DMS 273 treated with DMSO at 0.1 percent for 48 hours (cell line): ENCODE measurements at places on chromosomes 4 and X.

- DNase-seq, result no peak
Measured at GRCh38 chrX:48461830-48462229, 8.2 kb downstream of the SLC38A5 start.

DNA sequence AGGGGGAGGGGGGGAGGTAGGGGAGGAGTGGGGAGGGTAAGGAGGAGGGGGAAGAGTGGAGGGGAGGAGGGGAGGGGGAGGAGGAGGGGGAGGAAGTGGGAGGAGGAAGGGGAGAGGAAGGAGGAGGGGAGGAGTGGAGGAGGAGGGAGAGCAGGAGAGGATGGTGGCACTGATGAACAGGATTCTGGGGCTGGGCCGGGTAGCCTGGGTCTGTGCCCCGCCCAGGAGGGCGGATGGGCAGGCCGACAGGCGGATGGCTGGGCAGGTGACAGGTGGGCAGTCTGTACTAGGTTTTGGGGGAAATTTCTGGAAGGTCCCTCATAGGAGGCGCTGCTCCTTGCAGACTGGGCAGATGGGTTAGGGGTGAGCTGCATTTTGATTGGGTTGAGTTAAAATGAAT is 66.0 kb upstream of the ADRA2C start:
- DNase-seq, result no peak

- DNase-seq, result no peak
Measured at GRCh38 chrX:68717196-68717595, 69.7 kb downstream of the STARD8 start.

- DNase-seq, result no peak
Measured at GRCh38 chrX:115341421-115341820, 51.9 kb downstream of the LUZP4 start.

- DNase-seq, result no peak
Measured at GRCh38 chrX:119101168-119101567, 26.4 kb downstream of the KIAA1210 start.

DNA sequence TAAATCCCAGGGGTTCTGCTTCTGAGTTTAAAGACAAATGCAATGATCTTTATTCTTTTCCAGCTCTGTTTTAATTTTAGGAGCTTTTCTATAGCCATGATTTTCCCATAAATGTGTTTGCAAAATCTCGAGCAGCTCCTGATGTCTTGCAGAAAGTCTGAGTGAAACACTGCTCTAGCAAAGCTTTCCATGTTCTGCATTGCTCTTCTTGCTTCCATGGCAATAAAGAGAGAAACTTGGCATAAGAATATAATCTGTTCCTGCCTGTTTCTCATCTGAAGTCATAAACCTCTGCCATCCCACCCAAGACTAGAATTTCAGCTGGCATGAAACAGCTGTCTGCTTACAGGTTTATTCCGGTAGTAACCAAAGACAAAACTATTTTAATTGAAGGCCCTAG is 254.5 kb downstream of the SPRY1 start:
- no peak for DNase-seq

- no peak for DNase-seq
Measured at GRCh38 chrX:79084923-79085322, 59.6 kb upstream of the GPR174 start.

- DNase-seq, result no peak
Measured at GRCh38 chr4:5204781-5205180, 153.5 kb downstream of the STK32B start.

GRCh38 chr4:189835505-189835904 is 105.2 kb upstream of the FRG1 start:
- DNase-seq, result no peak

- peak; percentile 47 for DNase-seq
Measured at GRCh38 chrX:41085878-41086626, 807 bp downstream of the USP9X start.

- DNase-seq, result no peak
Measured at GRCh38 chr4:70197842-70198241, 2.3 kb downstream of the ODAM start.

DNA sequence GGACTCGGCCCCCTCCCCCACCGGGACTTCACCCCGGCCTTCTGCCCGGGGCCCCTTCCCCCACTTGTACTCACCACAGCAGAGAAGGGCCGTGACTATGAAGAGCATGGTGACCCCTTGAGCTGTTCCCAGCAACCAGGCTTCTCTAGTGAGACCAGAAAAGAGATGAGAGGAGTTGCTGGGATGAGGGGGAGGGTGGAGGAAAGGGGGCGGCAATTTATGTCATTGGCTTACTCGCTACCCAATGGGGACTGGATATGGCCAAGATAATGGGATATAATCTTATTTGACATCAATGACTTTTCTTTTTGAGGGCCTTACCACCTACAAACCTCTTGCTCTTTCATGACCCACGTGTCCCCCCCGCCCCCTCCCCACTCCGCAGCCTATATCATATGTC is 9.9 kb downstream of the IGSF1 start:
- no peak for DNase-seq

DNA sequence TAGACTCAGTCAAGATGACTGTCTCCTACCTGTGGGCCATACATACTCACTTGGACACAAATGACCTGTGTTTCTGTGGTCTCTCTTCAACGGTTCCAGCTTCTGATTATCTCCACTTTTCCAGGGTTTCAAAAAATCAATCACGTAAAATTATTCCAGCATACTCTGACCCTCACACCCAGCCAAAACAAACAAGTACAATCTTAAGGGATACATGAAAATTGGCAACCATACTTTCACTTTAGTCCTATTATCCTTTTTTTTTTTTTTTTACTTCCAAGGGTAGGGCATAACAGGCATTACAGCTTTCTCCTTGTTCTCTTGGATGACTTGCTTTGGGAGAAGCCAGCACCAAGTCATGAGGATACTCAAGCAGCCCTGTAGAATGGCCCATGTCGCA is 225.8 kb upstream of the GALNT7 start:
- DNase-seq, result no peak

DNA sequence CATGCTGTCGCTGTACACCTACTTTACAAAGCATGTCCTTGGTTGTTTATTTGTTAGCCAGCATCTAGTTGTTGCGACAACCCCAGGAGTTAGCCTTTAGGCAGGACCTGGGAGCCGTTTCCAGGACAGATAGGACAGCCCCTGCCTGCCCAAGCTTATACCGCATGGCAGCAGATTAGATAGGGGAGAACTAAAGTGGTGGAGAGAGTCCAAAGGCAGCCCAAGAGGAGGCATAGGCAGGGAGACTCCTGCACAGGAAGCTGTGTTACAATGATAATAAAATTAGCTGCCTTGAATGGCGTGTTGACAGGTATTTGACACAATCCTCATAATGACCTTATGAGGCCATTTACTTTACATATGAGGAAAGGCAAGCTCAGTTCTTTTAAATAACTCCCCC is 13.0 kb downstream of the NSDHL start:
- no peak for DNase-seq

GRCh38 chr4:125639182-125639621 is 324.4 kb downstream of the FAT4 start:
- DNase-seq, result no peak

DNA sequence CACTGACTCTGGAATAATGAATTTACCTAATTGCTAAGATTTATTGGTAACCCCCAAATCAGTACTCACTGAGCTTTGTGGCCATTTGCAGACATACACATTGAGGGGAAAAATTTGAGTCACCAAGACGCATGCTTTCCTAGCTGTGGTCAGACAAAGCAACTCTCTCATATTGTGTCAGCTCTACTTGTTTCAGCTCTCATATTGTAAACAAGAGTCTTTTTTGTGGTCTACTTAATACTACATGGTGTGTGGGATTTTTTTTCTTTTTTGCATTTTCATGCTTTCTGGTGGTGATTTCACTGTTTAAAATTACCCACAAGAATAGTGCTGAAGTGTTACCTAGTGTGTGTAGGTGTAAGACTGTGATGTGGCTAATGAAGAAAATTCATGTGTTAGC is 428.2 kb upstream of the GALNT7 start:
- DNase-seq, result no peak

DNA sequence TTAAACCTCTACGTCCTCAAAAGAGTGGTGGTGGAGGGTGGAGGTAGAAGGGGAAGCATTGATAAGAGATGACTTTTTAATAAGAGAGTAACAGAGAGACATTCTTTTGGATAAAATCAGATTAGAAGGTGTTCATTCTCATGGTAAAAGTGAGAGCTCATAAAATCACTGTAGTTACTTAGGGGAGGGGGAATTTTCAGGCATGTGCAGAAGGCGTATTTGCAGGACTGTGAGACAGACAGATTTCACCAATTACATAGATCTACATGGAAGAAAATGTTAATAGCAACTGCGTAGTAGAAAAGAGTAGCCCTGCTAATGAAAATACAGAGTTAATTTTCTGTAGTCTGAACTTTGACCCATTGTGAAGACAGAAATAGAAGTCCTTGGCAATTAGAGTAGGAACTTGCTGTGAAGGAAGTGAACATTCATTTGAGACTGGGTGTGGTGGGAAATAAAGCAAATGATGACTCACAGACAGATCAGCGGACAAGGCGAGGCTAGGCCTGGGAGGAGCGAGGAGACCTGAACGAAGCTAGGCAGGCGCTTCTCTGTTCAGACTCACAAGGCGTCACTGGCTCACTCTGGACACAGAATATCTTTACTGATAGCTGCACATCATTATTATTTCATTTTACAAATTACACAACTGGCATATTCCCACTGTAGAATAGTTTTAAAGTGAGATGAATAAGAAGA is 57.2 kb upstream of the FAM9C start:
- no peak for DNase-seq

GRCh38 chrX:17882680-17883079 is 21.6 kb upstream of the RAI2 start:
- no peak for DNase-seq

- no peak for DNase-seq
Measured at GRCh38 chr4:38091636-38092035, 131.4 kb downstream of the PTTG2 start.

- no peak for DNase-seq
Measured at GRCh38 chr4:102247041-102247440, 98.2 kb downstream of the SLC39A8 start.

DNA sequence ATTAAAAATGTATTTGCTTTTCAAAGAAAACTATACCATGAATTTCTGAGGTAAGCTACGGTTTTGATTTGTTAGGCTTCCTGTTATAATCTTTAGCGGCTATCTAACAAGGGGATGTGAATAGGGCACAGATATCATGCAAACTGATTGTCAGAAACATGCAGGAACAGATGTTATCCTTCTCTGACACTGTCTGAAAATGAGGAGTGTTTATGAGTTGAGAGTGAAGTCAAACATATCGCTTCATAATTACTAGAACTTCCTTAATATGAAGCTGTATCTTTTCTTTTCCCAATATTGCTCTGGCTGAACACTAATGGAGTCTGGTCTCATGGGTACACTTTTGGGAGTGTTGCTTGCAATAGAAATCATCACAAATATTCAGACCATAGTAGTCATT is 16.3 kb upstream of the SULT1B1 start:
- no peak for DNase-seq

- DNase-seq, result no peak
Measured at GRCh38 chrX:121146059-121146628, 98.7 kb downstream of the GLUD2 start.

GRCh38 chr4:87108142-87108546 is 112.3 kb downstream of the KLHL8 start:
- no peak for DNase-seq

DNA sequence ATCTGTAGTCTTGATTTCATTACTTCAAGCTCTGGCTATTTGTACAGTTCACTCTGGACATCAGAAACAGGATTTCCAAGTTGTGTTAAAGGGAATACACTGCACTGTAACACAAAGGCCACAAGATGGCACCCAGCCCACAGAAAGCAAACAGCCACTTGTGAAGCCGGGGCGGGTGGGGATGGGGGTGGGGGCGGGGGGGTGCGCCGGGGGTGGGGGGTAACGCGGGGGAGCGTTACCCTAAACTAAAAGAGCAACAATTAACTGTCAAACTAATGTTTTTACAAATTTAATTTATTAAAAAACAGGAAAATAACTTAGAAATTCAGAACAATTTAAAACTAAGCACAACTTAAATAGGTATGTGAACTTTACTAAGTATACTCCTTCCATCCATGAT is 27.3 kb downstream of the PRDX4 start:
- DNase-seq, result no peak

DNA sequence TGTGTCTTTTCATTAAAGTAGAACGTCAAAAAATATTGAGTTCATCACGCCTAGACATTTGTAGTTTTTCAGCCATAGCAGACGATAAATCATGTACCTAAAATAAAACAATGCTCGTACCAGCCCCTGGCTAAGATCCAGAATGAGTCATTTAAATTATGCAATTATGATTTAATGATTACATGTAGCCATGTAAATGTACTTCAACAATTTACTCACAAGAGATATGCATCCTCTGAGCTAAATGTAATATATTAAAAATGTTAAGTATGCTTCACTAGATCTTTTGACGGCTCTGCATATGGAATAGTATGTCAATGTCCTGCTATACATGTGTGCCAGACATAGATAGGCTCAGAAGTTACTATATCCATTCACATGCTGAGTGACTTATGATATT is 1077.8 kb downstream of the ARAP2 start:
- no peak for DNase-seq

GRCh38 chr4:89161841-89162240 is 50.5 kb downstream of the TIGD2 start:
- DNase-seq, result no peak

- no peak for DNase-seq
Measured at GRCh38 chr4:36786519-36786918, 458.0 kb upstream of the NWD2 start.

DNA sequence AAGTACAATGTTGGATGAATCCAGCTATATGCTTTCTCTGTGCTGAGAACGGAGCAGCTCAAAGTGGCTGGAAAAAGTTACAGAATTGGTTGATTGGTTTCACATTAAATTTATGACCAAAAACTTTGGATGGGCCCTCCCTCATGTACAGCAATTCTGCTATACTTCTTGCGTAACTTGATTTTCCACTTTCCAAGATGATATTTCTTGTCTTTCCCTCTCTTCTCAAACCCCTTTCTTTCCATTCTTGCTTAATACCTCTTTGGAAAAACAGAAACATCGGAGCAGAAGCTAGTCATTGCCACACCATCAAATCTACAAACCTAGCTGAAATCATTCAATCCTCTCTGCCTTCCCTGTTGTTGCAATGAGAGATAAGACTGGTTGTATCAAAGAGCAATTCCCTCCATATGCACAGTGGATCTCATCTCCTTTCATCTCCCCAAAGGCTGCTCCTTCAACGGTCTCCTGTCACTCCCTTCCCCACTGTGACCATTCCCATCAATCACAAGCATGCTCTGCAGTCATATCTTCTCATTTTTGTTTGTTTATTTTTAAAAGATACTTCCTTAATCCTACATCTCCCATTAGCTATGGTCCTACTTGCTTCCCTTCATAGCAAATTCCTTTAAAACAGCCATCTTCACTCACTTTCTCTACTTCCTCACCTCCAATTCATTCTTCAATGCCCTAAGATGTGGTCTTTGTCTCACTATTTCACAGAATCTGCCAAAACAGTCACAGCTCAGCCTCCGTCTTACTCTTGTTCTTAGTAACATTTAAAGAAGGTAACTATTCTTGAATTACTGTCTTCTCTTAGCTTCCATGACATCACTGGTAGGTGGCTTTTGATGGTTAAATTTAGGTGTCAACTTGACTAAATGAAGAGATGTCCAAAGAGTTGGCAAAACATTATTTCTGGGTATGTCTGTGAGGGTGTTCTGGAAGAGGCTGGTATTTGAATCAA is 145.5 kb downstream of the FAM13A start:
- no peak for DNase-seq

GRCh38 chrX:97399400-97399799 is 515.7 kb downstream of the RPA4 start:
- DNase-seq, result no peak

GRCh38 chr4:124631760-124632159 is 80.8 kb downstream of the ANKRD50 start:
- DNase-seq, result no peak
